Iris pigment epithelial cell (primary cell): ENCODE measurements at places on chromosomes 4 and X.

DNA sequence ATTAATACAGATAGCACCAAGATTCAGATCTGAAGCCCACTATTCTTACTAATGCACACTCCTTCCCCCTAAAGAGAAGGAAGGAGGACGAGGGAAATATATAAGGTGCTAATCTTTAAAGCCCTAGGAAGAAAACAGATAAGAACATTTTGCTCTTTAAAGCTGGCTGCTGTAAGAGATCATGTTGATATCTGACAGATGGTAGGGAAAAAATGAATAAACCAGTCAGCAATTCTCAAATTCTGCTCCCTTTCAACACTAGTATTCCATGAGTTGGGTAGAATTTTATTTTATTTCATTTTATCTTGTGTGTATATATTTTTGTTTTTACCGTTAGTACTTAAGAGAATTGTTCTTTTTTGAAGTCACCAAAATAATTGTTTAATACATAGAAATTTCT, 19.2 kb downstream of the OTC start:
- no peak for DNase-seq

DNA sequence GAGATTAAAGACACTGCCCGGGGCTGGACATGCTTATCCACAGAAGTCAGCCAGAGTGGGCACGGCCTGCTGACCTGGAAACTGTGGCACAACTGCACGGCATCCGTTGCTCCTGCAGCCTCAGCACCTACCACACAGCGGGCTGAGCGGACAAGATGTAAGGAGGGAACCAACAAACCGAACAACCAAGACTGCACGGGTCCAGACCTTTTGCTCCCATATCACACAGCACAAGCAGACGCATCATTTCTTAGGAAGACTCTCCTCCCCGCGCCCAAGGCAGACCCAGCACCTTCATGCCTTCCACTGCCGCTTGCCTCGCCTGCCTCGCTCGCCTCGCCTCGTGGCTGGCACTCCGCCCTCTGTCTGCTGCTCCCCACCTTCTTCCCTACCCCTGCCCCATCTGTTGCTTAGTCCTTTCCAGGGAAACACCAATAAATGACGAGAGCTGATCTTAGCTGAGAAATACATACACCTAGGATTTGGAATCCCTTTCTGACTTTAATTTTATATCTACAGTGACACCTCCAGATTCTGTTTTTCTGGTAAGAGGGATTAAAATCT, 79.0 kb downstream of the AFAP1 start:
- DNase-seq = no peak

- DNase-seq = no peak
Measured at GRCh38 chrX:73828080-73828720, 265.2 kb downstream of the CHIC1 start.

DNA sequence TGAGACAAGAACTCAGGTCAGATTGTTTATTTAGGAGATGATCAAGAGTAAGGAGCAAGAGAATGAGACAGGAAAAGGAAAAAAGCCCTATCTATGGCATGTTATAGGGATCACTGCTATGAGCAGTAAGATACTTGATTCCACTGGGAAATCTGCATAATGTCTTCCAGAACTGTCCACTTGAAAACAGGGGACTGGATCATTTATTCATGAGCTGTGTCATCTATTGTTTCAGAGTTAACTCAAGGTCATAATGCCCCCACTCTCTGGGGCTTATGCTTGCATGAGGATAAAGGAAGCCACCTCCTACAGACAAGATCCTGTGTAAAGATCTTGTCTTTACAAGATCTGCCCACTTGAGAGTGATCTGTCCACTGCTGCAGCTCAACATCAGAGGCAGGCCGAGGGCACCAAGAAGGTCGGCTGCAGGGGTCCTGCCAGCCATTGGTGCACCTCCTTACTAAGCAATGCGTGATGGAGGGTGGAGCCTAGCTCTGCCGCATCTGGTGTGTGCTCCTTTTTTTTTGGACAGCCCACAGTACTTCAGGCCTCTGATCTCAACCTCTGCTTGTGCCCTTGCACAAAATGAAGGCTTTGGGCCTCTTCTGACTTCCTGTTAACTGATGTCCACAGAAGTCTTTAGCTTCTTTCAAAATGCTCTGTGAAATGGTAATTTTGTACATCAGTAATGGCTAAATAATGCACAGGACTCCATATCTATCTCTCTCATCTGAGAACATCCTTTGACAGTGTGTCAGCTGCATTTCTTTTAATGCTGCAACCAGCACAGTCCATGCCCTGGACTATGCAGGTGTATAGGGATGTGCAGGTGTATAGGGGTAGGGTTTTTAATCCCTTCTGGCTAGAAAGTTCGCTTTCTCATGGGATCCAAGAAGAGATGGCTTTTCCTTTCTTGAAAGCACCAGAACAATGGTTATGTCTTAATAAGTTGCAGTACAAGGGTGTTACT, 95.9 kb upstream of the TRPC3 start:
- DNase-seq = no peak

GRCh38 chr4:143016171-143016570, 168.5 kb upstream of the USP38 start:
- DNase-seq = no peak

DNA sequence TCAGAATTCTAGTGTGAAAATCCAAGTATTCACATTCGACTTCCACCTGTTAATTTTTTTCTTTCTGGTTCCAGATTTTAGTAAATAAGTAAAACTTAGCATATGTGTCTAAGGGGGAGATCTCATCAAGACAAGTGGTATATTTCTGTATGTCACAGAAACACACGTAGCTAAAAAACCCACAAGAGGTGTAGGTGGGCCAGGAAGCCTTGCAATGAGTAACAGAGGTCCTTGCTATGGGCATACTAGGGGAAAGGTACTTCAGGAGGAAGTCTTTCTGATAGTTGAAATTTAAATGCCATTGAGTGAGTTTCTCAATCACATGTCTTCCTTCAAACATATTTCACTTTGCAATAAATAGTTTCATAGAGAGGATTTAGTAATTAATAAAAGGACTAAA, 315.8 kb downstream of the MID1IP1 start:
- no peak for DNase-seq

GRCh38 chr4:184282895-184283654, 65.4 kb upstream of the ENPP6 start:
- DNase-seq = no peak

- peak; percentile 63 for DNase-seq
Measured at GRCh38 chrX:15745179-15745578, 7.1 kb downstream of the CA5B start.

GRCh38 chr4:102420563-102421398, 75.5 kb upstream of the SLC39A8 start:
- peak; percentile 29 for DNase-seq

- peak; percentile 8 for DNase-seq
Measured at GRCh38 chr4:46270986-46271596, 118.8 kb downstream of the GABRA2 start.

GRCh38 chrX:80223982-80224579, 196.2 kb upstream of the TENT5D start:
- no peak for DNase-seq

DNA sequence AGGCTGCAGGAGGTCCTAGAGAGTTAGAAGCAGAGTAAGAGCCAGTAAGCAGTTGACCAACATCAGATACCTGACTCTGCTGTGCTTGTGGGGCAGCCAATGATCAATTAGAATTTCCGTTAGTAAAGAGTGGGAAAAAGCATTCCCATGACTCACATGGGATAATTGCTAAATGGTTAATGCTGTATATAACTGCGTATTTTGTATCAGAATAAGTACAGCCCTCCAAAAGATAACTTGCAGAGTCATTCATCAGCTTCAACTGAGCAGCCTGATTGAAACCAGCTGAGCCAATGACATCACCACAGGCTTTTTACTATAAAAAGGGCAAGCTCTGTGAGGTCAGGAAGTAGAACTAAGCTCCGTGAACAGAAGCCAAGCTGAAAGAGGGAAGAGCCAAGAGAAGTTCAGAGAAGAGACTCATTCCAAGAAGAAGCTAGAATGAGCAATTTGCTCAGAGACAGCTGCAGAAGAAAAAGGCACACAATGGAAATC, 67.9 kb downstream of the PPP3CA start:
- DNase-seq = peak; percentile 98

DNA sequence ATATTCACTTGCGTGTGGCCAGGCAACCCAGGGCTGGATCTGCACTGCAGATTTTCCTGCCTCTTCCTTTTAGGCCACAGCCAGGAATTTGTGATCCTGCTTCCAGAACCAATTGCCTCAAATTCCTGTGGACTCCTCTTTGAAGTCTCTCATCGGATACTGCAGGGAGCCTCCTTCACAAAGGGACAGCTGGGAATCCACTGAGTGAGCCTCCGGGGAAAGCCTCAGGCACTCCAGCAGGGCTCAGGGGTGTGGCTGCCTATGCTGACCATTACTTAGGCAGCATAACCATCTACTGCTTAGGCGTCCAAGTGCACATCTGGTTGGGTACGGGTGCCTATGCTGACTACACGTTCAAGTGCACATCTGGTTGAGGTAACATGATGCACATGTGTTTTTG, 321.5 kb downstream of the NLGN4X start:
- no peak for DNase-seq

DNA sequence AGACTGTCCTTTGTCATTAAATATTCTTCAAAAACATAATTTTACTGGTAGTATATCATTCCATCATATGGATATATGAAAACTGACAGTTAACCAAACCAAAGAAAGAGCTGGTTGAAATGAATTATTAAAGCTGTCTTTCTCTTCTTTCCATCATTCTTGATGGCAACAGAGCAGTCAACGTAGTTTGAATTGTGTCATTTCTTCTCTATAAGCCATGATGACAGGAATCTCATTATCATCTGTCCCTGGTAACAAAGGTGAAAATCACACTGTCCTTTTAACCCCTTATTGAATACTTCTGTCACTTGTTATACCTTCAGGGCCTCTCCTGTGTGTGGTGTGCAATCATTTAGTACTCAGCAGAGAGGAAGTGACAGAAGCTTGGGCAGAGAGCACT, 197.0 kb upstream of the SLITRK2 start:
- no peak for DNase-seq

DNA sequence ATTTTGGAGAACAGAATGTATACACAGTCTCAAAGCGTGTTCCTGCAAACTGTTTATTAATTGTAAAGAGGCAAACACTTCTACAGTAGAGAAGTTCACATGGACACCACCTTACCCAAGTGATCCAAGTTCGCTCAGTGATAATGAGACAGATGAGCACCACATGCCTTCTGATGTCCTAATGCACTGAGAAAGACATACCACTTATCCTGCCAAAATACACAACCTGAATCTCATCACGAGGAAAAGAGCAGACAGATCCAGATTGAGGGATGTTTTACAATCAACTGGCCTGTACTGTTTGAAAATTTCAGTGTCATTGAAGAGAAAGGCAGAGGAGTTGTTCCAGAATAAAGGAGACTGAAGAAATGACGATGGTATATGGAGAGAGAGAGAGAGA, 12.4 kb downstream of the PPEF1 start:
- DNase-seq = no peak

DNA sequence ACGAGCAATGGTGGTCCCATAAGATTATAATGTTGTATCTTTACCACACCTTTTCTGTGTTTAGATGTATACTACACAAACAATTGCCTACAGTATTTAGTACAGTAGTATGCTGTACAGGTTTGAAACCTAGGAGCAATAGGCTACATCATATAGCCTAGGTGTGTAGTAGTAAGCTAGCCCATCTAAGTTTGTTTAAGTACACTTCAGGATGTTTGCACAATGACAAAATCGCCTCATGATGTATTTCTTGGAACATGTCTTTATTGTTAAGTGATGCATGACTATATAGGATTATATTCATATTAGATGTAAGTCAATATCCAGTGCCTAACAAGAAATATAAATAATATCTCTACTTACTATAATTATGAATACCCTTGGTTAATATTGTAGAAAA, 104.6 kb downstream of the SLC10A6 start:
- DNase-seq = no peak

DNA sequence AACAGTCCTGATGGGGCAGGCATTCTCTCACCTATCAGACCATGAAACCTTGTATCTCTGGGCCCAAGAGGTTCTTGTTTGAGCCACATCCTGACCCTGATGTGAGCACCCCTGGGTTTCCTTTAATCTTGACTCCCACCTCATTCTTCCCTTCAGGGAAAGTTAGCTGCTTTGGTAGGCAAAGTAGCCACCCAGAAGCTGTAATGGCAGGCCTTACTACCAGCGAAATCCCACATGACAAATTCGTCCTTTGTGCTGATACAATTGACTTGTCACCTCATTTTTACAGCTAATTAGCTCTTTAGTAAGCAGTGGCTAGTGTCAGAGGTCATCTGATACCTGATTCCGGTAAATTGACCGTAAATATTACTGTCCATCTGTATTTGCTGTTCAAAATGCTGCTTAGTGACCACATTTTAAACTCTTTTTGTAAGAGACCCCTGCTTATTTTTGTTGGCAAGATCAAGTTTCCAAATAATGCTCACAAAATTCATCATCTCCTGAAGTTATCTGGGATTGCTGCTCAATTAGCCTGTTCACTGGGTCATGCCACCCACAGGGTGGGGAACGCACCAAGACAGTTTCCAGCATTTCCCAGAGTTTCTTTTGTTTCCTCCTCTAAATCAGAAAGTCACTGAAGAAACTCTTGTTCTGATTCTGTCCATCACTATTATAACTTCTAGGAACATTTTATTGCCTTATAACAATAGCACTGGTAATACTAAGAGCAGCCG, 329.7 kb downstream of the GPAT3 start:
- DNase-seq = no peak

DNA sequence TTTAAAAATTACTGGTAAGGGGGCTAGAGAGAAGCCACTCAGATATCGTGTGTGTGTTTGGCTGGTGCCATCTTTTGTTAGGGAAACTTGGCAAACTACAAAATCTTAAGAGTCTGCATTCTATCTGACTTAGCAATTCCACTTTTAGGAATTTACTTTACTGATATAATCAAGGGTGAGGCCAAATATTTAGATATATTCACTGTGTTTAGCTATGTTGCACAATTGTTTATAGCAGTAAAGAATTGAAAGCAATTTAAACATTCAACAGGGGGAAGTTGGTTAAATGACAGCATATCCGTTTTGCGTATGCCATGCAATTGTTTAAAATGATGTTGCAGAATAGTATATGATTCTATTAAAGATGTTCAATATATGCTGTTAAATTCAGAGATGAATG, 6.4 kb upstream of the HERC3 start:
- peak; percentile 15 for DNase-seq

DNA sequence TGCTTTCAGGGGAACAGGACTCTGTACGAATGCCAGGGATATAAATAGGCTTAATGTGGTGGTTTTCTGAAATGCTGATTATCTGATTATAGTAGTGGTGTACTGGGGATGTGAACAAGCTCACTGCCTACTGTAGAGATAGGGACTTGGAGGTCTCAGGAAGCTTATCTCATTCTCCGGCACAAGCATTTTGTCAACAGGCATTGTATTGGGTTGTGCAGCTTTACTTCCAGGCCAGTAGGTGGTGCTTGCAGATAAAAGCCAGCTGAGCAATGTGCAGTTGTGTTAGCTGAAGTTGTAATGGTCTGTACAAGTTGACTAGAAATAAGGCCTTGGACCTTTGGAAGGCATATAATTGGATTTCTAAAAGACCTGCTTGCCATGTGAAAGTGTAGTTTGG, 49.5 kb upstream of the TMLHE start:
- peak; percentile 12 for DNase-seq
